A549 treated with Mapracorat at 1 μM for 4 hours (cell line): ENCODE measurements at places on chromosomes 3 and 15. TPM values are rescaled to one million over a fixed set of nuclear protein-coding genes. Genes with fewer than 3 reads are reported as not detected.

CFAP20DC gene
- 1.6 to 2.5 TPM (median 2.1 TPM) in 5 replicates for total RNA-seq

IP6K1 gene
- 19.0 to 22.9 TPM (median 21.8 TPM) in 5 replicates for total RNA-seq

BCL2A1 gene
- 9.8 to 18.7 TPM (median 12.3 TPM) in 5 replicates for total RNA-seq

SERINC4 gene
- total RNA-seq = 0.07 to 0.08 TPM in 2 of 5 replicates, not detected in the others

KNG1 gene
- not detected in 5 replicates for total RNA-seq

GP5 gene
- 0.04 TPM in 1 of 5 replicates, not detected in the others for total RNA-seq

GPR160 gene
- total RNA-seq = 1.6 to 2.0 TPM (median 1.9 TPM) in 5 replicates
